ENCODE measurements at places on chromosomes 7 and 10.

DNA sequence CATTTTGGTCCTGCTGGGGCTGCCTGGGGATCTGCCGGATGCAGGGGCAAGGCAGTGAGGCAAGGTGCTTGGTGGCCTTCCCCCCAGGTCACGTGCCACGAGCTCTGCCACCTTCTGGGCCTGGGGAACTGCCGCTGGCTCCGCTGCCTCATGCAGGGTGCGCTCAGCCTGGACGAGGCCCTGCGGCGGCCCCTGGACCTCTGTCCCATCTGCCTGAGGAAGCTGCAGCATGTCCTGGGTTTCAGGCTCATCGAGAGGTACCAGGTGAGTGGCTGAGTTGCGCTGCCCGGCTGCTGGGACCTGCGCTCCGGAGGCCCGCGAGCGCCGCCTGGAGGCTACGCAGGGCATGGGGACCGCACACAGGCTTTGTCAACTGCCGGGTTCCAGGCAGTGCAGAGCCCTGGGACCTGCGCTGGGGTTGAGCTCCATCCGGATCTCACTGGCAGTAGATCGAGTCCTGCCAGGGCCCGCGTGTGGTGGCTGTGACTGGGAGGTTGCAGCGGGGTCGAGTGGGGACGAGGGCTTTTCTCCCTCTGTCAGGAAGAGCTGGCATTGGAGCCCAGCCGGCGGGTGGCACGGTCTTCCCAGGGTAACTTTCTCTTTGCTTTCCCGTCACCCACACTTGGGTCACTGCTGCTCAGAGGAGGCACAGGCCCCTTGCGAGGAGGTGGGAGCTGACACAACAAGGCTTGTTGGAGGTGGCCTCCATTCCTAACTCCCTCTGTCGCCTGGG is 21.7 kb downstream of the AMZ1 start:
- peak; percentile 79 for DNase-seq

GRCh38 chr10:70954381-70955176 is 66.2 kb upstream of the PCBD1 start:
- DNase-seq: no peak

DNA sequence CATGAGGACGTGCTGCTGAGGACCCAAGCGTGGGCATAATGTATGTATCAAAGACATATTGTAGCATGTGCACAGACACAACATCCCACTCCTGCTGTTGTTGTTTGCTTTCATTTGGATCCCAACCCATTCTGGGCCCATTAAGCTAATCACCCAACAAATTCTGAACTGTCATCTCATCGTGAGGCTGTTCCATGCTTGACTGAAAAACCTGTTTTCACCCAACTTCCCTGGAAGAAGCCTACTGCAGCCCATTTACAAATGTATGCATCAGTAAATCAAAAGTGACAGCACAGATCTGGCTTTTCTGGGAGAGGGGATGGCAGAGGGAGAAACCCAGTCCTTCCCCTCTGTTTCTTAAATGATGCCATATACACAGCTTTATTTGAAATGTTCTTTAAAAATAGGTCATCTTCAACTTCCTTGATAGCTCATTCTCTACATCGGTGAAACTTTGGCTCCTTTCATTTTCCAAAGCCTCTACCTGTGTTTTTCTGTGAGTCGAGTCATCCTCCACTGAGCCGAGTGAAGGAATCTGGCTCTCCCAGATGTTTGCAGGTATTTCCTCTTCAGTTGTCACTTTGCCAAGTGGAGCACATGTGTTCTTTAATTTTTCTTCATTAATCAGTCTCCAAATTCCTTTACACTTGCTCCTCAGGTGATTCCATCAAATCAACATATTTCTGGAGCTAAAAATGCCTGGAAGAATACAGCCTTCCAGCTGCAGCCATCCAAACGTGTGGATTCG is 151.8 kb downstream of the CHN2 start:
- no peak for DNase-seq

GRCh38 chr7:25828468-25828867 is 323.5 kb upstream of the NFE2L3 start:
- no peak for DNase-seq

- no peak for DNase-seq
Measured at GRCh38 chr7:78296644-78297371, 498.2 kb downstream of the PHTF2 start.

DNA sequence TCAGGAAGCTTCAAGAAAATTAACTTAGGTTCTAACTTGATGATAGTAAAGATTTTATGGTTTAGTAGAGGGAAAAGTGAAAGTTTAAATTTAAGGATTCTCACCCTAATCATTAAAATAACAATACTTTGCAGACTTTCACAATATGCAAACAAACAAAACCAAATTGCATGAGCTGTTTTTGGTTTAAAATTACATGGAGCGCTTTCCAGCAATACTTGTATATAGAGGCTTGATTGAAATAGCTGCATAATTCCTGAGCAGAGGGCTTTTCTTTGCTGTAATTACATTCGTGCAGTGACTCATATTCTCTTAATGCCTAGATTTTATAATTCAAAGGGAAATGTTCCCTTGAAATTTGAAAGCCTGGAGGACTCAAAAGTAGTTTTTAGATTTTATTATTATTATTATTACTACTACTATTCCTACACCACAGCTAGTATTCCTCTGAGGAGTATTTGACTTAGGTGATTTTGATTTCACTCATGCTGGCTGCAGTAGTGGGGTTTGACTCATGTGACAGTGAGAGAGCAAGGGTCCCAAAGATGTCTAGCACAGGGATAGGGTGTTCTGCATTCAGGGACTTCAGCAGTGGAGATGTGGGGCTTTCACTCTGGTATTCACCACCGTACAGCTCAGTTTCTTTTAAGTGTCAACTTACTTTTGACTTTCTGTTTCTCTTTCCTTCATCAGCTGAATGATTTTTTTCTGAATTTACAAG is 138.1 kb downstream of the ADAM22 start:
- no peak for DNase-seq

DNA sequence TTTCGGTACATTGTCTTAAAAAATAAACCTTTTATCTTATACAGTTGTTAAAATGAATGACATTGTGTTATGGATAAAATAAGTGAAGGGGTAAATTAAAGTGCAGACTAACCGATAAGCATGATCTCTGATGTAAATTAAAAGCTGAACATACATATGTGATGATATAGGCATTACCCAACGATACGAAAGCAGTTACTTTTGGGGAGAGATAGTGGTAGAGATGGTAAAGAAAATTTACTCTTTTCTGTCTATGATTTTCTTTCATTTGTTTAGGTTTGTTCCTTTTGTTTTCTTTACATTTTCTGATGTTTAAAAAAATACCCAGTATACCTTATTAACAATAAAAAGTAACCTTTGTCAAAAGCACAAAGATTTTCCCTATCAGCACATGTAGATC is 6.4 kb downstream of the C1GALT1 start:
- DNase-seq: no peak

DNA sequence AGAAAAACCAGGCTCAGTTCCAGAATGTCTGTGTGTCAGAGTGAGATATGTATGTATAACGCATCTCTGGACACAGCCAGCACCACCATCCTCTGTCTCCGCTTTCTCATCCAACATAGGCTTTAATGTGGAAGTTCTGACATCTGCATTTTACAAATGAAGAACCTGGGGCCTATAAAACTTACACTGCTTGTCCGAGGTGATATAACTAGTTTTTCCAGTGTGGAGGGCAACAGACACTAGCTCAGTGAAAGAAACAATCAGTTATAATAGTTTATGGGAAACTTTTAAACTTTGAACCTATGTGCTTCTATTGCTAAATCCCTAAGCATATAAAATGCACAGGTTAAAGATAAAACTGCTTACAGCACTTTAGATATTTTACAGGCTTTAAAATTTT is 208.7 kb downstream of the CRPPA start:
- DNase-seq: no peak

DNA sequence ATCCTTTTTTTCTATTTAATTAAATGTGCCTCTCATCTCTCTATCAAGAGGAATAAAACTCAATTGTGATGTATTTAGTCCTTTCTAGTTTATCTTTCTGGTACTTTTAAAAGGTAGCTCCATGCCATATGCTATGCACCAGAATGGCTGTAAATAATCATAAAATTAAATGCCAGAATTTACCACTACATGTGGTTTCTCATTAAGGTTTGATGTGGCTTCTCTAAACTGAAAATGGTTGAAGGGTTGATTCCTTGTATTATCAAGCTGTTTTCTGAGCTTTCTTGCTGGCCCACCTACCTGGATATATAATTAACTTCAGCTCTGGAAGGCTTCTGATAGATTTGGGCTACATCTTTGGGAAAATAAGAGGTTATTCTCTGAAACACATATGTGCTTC is 171.9 kb upstream of the RHOBTB1 start:
- no peak for DNase-seq

DNA sequence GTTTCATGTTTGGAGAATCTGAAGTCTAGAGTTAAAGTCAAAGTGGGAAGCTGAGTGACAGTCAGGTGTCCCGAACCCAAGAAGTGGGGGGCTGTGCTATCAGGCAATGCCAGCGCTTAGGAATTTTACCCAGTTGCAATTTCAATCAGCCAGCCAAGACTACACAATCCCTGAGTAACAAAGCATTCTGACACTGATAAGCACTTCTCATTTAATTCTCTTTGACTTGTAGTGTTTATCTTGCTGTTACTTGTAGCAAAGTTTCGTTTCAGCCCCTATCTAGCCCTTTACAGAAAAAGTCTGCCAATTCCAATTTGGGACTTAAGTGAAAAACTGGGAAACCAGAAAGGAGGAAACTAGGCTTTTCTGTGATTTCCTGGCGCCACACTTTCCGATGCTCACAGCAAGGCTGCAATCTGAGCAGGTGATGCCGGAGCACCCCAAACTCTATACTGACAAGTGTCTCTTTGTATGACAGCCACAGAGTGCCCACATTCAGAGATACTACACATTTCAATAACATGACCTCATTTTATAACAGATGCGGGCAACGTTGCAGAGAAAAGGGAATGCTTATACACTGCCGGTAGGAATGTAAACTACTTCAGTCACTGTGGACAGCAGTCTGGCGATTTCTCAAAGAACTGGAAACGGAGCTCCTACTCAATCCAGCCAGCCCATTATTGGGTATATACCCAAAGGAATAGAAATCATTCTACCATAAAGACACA is 61.0 kb downstream of the ITIH5 start:
- no peak for DNase-seq

DNA sequence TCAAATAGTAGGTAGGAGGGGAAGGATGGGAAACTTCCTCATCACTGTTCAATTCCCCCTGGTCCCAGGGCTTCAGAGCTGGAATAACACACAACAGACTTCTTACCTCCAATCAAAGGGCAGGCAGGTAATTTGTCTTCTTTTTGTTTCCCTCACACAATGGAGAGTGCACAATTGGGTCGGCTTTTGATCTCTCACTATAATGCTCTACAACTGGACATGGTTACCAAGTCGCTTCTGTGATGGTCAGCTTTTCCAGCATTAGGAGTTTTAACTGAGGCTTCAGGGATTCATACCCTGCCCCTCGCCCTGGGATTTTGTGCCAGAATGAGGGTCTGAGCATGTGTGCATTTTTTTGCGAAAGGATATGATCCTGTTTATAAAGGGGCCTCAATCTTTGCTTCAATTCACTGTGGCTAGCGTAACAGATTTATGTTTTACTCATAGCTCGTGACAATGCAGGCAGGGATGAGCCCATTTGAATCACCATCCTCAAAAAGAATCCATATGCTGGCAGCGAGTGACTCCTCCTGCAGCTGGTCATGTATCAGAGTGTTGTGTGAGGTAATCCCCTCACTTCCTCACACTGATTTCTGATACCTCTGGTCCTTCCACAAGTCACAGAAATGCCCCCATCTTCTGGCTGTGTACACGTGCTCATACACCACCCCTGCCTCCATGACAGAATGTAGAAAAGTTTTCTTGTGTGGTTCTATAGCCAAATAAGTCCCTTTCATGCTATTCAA is 189.6 kb downstream of the CTTNBP2 start:
- no peak for DNase-seq

- no peak for DNase-seq
Measured at GRCh38 chr10:113752553-113752952, 1.1 kb downstream of the PLEKHS1 start.

- DNase-seq: no peak
Measured at GRCh38 chr10:128384831-128385230, 258.6 kb upstream of the MKI67 start.

- DNase-seq: peak; percentile 34
Measured at GRCh38 chr7:55965100-55965470, 700 bp downstream of the NIPSNAP2 start.

- DNase-seq: no peak
Measured at GRCh38 chr10:5902511-5903274, 12.7 kb downstream of the FBH1 start.

DNA sequence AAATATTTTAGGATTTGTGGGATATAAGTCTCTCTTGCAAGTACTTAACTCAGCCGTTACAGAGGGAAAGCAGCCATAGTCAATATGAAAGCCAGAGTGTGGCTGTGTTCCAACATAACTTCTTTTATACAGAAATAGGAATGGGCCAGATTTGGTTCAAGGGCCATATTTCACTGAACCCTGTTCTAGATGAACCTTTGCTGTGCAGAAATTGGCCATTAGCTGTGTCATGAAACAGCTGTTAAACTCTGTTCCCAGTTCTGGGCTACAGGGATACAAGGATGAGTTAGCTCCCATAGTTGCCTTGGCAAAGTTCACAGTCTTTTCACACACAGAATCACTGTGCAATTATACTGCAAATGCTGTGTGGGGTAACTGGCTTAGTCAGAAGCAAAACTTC is 213.9 kb upstream of the LRRN3 start:
- DNase-seq: no peak

GRCh38 chr10:6892864-6893263 is 312.8 kb upstream of the PRKCQ start:
- DNase-seq: no peak

DNA sequence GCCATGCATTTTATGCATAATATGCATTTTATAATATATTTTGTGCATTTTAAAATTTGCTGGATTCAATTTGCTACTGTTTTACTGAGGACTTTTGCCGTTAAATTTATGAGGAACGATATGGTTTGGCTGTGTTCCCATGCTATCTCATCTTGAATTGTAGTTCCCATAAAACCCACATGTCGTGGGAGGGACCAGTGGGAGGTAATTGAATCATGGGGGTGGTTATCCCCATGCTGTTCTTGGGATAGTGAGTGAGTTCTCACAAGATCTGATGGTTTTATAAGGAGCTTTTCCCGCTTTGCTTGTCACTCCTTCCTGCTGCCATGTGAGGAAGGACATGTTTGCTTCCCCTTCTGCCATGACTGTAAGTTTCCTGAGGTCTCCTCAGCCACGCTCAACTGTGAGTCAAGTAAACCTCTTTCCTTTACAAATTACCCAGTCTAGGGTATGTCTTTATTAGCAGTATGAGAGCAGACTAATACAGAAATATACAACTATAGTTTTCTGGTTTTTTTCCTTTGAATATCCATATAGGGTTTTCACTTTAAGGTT is 201.4 kb upstream of the SH2B2 start:
- DNase-seq: no peak

- DNase-seq: no peak
Measured at GRCh38 chr7:35987016-35987415, 166.0 kb upstream of the EEPD1 start.

DNA sequence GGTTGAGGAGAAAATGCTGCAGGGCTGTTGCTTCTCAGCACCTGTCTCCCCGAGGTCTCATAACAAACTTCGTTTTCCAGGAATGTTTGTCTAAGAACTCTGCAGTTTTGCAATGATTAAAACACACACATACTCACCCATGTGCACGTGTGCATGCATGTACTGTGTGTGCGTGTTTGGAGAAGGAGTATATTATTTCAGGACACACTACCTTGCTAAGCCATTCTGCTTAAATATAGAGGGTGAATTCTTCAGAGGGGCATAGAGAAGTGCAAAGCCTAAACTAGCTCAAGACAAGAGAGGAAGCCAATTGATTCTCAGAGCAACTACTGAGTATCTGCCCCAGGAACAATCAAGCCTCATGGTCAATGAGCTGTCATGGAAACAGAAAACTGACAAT is 298.4 kb upstream of the MGMT start:
- no peak for DNase-seq

All from CD4-positive, alpha-beta T cell treated with Interleukin-10 for 1 hour (primary cell).